Stimulated activated CD8-positive, alpha-beta memory T cell treated with anti-CD3 and anti-CD28 coated beads, Interleukin-4, amount 100 ng/mL, for 1 hour (primary cell): ENCODE measurements at places on chromosomes 16 and 17.

GRCh38 chr16:80330150-80330549, 210.6 kb upstream of the DYNLRB2 start:
- DNase-seq, result no peak

GRCh38 chr16:30382111-30382881, at the start of gene SEPTIN1:
Gene SEPTIN1, minus strand, starts transcription at chr16:30382561. Its CDS starts 19 bp downstream, at chr16:30382542.
- DNase-seq, result peak; percentile 60

DNA sequence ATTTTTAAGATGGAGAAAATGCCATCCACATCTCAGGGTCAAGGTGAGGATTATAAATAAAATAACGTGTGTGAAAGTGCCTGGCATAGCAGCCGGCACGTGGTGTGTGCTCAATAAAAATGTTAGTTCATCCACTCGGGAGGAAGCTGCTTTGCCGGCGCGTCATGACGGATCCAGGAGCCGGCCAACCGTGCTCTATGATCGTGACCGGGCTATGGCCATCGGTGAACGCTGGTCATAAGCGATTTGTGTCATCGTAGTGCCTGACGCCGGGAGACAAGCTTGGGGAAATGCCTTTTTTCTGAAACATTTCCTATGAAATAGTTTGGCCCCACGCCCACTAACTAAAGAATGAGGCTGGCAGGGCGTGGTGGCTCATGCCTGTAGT, 74.0 kb downstream of the CMC2 start:
- DNase-seq, result no peak

- DNase-seq, result peak; percentile 43
Measured at GRCh38 chr17:35486920-35487732, 38.6 kb upstream of the SLFN13 start.

- DNase-seq, result no peak
Measured at GRCh38 chr17:41520821-41521521, 2.3 kb upstream of the KRT15 start.

DNA sequence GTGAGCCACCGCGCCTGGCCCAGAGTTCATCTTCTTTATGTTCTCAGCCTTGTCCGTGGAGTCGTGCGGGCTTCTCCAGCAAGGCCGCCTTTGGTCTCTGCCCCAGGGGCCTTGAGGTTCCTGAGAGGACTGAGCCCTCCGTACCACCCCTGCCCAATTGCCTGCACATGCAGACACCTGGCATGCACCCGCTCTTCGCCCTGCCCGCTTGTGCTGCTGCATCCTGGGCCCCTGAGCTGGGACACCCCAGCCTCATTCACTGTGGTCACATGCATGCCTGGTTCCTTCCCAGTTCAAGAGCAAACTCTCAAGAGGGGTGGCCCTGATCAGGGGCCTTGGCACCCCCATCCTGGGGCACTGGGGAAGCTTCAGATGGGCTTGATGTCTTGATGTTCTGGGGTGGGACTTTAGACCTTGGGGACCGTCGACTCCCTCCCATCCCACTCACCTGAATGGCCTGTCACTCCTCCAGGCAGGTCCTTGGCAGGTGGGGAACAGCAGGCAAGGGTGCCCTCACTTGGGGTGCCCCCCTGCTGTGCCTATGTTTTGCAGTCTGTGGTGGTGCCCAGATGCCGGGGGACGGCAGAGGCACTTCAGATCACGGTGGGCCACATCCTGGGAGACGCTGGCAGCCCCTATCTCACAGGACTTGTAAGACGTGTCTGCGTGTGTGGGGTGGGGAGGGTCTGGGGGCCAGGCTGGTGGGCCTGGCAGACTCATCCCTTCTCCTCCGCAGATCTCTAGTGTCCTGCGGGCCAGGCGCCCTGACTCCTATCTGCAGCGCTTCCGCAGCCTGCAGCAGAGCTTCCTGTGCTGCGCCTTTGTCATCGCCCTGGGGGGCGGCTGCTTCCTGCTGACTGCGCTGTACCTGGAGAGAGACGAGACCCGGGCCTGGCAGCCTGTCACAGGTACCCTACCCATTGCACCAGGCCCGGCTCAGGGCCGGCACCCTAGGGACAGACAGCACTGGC, 12.7 kb upstream of the SPNS2 start:
- peak; percentile 32 for DNase-seq
